ENCODE measurements at places on chromosomes 2 and 18. TPM values are rescaled to one million over a fixed set of nuclear protein-coding genes. Genes with fewer than 3 reads are reported as not detected.
A peak's percentile ranks its signal among the peaks of the same experiment; 100 is the strongest.

Gene DUSP19
- 4.4 TPM for total RNA-seq

Gene CXXC1
- 51.3 TPM for total RNA-seq

Gene SLC38A11
- not detected for total RNA-seq

Gene GPR45
- total RNA-seq = not detected

GRCh38 chr2:217625557-217626169, 377.1 kb downstream of the TNS1 start:
- no peak for DNase-seq

GRCh38 chr2:19649785-19650380, 251.9 kb downstream of the TTC32 start:
- peak; percentile 6 for DNase-seq

DNA sequence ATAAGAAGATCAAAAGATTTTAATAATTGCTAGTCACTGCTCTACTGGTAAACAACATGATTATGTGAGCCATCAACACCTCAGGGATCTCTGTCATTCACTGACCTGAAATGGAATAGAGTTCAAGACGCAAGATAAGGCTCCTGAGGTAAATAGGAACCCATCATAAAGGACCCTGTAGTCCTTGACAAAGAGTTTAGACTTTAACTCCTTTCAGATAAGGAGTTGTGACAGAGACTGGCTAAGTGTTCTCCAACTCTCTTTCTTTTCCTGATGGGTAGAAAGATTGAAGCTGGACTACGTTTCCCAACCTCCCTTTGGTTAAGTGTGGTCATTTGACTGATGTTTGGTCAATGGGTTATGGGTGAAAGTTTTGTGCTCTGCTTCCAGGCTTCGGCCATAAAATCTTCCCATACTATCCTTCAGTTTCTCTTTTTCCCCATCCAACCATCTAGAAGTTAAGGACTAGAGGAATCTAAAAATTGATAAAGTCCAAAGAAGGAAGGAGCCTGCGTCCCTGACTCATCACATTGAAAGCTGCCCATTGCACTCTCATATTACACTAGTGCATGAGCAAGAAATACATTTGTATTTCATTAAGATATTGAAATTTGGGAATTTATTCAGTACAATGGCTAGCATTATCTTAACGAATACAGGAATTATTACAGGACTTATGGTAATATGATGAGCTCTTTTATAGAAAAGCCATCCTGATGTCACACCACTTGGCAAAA, 293.7 kb upstream of the ACVR2A start:
- DNase-seq = no peak

DNA sequence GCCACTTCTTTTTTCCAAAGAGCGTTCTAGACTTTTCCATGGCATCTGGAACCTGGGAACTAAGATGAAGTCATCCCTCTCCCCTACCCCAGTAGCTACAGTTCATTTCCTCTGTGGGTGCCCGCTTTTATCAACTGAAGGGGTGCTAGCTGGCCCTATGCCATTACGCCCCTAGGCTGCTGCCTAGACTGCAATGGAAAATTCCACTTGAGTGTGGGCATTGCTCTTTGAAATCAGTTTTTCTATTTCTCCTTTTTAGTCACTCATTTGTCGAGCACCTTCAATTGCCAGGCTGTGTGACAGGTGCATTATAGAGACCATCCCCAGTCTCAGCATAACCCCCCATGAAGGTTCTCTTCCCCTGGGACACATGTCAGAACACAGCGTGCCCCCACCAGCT, 7.3 kb downstream of the TEX51 start:
- no peak for DNase-seq

DNA sequence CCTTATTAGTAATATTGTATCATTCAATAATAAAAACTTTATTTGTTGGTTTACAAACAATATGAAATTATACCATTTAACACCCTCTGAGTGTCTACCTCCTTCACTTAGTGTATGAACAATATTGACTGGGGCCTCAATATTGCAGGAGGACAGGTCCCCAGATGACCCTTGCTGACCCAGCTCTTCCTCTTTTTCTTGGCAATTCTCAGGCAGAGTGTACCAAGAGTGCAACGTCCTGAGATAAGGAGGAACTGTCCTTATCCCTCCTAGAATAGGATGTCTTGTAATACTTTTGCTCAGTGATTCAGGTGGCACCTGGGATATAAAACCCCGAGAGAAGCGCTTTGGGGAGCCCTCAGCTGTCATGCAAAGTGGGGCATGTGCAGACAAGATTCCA, 76.8 kb downstream of the PLA2R1 start:
- no peak for DNase-seq

GRCh38 chr18:44625386-44625785, 55.3 kb upstream of the SETBP1 start:
- DNase-seq = no peak

- DNase-seq = no peak
Measured at GRCh38 chr2:96888072-96889011, 18.5 kb upstream of the SEMA4C start.

DNA sequence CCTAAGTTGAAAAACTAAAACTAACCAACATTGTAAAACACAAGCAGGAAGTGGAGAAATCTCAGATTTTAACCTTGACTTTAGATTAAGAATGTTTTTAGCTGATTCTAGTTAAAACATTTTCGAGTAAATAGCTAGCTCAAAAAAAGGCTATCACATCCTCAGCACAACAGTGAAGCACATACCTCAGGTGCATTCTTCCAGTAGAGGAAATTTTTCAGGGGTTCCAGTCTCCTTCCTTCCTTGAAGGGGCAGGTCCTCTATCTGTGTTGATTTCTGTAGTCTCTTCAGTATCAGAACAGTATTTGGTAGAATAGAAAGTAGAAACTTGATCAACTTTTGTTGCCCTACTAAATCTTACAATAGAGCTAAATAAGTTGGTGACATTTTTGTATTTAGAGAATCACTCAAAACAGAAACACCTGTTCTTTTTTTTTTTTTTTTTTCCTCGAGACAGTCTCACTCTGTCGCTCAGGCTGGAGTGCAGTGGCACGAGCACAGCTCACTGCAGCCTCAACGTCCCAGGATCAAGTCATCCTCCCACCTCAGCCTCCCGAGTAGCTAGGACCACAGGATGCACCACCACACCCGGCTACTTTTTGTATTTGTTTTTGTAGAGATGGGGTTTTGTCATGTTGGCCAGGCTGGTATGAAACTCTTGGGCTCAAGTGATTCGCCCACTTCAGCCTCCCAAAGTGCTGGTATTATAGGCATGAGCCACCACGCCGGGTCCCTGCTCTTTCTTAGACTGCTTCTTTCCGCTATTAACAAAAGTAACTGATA, 6.9 kb upstream of the GPR155 start:
- no peak for DNase-seq

DNA sequence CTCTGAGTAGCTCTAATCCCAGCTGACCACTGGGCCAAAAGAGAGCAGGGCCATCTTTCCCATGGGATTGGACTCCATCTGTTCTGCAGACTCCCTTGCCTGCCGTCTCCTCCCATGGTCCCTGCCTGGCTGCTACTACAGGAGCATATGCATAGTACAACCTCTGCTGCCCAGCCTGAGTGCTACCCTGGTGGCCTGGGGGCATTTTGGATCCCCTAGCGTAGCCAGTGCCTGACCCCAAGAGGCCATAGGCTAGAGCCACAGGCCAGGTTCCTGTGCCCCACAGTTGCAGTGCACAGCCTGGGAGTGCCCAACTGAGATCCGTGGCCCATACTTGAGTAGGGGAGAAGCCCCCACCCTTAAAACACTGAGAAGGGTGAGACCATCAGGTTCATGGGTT, 280.3 kb downstream of the CCDC85A start:
- no peak for DNase-seq

DNA sequence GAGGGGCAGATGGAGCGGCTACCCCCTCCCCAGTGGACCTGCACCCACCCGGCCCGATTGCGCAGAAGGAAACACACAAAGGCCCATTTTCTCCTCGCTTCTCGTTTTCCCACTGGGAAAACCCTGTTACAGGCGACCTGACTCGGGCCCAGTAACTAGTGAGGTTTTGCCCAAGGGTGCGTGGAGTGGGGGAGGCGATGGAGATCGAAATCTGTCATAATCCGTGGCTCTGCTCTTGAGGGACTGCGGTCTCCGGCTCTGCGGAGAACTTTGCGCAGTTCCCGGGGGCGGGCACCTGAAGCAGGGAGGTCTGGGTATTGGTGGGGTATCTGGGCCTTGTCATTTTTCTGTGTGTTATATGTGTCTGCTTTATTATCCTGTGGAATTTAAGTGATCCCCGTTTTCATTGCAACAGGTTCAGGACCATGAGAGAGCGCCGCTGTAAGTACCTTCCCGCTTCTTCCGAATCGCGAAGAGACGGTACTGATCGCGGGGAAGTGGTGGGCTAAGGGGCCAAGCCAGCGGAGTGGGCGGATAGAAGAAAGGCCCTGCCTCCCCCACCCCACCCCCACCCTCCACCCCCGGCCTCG, 4.0 kb upstream of the HOXD4 start:
- no peak for DNase-seq

GRCh38 chr2:30448866-30449265, 1.8 kb downstream of the LCLAT1 start:
- no peak for DNase-seq

DNA sequence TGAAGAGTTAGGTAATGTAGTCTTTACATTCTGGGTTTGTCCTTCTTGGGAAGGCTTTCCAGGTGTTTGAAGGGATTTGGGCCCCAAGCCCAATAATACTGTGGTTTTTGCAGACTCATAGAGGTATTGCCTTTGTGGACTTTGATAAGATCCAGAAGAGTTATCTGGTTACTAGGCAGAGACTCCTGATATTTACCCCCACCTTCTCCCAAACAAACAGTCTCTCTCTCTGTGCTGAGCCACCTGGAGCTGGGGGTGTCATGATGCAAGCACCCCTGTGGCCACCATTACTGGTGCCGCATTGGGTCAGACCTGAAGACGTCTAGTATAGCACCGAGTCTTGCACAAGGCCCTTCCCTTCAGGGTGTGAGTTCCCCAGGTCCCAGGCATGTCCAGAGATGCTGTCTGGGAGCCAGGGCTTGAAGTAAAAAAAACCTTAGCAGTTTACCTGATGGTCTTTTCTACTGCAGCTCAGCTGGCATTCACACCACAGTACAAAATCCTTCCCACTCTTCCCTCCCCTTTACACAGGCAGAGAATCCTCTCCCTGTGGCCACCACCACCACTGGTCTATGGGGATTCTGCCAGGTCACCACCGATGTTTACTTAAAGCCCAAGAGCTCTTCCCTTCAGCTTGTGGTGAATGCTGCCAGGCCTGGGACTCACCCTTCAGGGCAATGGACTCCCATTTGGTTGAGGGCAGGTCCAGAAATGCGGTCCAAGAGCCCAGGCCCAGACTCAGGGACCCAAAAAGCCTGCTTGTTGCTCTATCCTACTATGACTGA, 22.2 kb upstream of the FAM228A start:
- DNase-seq = no peak

DNA sequence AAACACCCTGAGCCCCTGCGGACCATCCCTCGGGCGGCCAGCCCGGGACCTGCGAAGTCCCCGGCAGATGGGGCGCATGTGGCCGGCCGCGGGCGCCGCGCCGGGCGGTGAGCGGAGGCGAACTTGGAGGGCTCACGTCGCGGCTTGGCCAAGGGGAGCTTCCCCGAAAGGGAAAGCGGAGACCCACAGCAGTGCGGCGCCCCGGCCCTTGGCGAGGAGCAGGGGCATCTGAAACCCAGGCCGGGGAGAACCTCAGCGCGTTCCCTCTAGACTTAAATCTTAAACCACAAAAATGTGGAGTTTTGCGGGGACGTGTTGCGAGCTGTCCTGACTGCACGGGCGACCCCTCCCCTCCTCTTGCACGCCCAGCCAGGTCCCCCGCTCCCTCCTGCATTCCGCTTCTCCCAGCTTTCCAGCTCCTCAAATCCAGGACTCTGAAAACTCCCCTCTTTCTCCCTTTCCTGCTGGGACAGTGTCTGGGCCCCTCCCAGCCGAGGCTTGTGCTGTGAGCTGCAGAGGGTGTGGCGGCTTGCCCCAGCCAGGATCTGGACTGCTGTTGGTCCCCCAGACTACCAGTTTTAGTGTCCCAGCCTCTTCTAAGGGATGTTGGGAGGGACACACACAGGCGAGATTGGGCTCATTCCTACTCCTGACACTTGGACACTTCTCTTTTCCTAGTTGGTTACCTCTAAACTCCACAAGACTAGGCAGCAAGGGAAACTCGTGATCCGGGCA, 1.3 kb downstream of the FMNL2 start:
- DNase-seq = peak; percentile 66

DNA sequence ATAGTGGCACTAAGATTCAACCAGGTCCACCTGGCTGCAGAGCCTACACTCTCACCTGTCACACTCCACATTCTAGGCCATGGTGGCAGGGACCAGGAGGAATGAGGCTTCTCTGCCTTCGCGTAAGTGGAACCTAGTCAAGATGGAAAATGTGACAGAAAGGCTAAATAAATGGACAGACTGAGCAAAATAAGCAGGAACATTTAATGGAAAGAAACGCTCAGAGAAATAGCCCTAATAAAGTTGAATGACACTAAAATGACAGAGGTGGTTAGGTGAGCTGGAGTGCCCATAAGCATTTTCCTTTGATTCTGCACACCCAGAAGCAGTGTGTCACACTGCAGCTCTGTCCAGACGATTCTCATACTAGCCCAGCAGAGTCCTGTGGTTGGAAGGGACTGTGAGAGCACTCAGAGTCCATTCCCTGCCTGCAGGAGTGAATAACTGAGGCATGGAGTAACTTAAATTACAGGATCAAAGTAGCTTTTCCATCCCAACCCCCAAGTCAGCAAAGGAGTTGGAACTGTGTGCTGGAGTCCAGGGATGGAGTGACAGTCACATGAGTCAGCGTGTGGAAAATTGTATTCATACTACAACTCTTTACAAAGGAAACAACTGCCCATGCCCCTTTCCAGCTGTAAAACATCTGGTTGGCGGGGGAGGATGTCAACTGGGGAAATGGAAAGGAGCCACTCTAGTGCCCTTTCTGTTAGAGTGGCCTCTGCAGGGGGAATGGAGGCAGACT, 105.4 kb upstream of the LGALSL start:
- DNase-seq = no peak

DNA sequence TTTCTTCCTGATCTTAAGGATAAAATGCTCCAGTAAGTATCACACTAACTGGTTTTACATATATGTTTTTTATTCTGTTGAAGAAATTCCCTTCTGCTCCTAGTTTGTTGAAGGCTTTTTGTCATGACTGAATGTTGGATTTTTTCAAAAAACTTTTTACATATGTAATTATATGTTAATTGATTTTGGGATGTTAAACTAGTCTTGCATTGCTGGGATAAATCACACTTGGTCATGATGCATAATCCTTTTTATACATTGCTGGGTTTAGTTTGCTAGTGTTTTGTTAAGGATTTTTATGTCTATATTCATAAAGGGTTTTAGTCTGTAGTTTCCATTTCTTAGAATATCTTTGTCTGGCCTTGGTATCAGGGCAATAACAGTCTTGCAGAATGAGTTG, 65.6 kb upstream of the TXNDC2 start:
- no peak for DNase-seq
